Hepatic stellate cell (primary cell): ENCODE measurements at places on chromosomes 2 and 18.

- DNase-seq: no peak
These were observed 460 bp upstream of the ZBTB7C start for GRCh38 chr18:48409591-48410094.

DNA sequence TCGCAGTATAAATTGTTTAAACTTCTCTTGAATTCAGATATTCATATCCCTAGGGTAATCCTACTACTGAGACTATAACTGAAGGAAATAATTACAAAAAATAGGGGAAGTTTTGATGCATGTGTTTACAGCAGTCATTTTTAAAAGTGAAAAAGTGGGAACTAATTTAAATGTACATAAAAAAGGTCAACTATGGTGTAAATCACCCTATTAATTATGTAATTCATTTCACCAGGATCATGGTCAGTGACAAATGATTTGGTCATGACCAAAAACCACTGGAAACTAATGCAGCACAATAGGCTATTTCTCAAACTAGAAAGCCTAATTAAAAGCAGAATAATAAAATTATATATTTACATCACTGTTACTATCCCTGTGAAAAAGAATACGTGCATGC lies 5.0 kb upstream of the CNGA3 start:
- no peak for DNase-seq

DNA sequence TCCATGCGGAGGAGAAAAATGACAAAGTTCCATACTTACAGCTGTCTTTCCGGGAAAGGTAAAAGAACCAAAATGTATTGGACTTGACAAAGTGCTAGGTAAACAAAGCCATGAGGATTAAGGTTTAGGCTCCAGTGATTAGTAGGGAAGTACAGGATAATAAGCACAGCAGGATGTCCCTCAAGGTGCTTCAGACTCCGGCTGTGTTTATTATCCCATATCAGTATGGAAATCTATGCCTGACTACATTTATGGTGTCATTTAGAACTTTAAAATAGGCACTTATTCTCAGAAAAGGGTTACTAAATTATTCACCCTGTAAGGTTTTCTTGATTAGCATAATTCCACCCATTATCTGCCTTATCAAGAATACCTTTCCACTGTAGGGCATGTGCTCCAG lies 136.3 kb upstream of the CCDC68 start:
- DNase-seq: no peak

DNA sequence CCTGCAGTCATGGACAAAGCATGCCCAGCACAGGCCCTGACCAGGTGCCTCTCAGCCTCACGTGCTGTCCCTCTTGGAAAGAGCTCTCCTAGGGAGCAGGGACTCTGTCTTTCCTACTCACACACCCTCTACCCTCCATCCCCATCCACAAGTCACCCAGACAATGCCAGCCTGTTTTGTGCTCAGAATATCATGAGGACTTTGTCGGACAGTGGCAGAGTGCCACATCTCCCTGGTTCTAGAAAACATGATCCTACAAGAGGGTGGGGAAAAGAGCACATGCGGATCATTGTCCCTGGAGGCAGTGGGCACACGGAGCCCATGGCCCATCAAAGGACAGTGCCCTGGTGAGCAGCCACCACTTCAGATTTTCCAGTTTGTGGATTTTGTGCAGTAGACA lies 3.7 kb upstream of the MAL start:
- no peak for DNase-seq

GRCh38 chr18:8741117-8741516 lies 35.8 kb downstream of the MTCL1 start:
- no peak for DNase-seq
